ENCODE measurements at places on chromosomes 2 and 18. TPM values are rescaled to one million over a fixed set of nuclear protein-coding genes. Genes with fewer than 3 reads are reported as not detected.

DNA sequence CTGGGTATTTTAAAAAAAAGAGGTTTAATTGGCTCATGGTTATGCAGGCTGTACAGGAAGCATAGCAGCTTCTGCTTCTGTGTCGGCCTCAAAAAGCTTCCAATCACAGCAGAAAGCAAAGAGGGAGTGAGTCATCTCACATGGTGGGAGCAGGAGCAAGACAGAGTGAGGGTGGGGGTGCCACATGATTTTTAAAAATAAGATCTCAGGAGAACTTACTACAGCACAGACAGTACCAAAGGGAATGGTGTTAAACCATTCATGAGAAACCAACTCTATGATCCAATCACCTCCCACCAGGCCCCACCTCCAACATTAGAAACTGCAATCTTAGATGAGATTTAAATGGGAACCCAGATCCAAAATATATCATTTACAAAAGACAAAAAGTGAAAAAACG, 14.6 kb downstream of the ZNF519 start:
- DNase-seq = no peak

- no peak for DNase-seq
Measured at GRCh38 chr2:203446780-203447179, 88.3 kb downstream of the RAPH1 start.

DNA sequence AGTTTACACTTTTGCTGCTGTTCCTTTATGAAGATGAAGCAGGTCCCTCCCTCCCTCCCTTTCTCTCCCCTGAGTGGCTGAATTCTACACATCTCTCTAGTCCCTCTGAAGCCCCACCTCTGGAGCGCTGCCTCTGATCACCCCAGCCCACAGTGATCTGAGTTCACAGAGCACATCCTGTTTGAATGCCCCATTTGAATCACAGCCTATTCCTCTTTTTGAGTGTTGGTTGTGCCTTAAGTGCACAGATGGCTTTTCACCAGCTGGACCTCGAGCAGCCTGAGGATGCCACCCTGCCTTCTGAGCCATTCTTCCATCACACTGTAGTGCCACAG, 87.1 kb downstream of the ITGB1BP1 start:
- DNase-seq = peak; percentile 33

DNA sequence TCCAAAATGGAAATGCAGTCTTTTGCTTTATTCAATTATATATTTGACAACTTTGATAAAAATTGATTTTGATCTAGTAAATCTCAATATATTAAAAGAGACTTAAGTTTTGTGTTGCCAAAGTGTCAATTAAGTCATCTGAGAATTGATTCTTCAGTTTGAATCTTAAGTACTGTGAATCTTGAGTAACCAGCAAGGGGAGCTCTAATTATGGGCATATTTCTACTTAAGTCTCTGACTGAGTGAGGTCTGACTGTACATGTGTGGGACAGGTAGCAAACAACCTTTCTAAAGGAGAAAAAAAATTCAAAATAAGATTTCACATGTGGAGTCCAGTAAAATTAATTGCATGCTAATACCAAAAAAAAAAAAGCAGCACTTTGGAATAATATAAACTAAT, 503.7 kb upstream of the SLC8A1 start:
- DNase-seq = no peak

GRCh38 chr2:236730393-236730792, 160.8 kb downstream of the ACKR3 start:
- DNase-seq = no peak

DNA sequence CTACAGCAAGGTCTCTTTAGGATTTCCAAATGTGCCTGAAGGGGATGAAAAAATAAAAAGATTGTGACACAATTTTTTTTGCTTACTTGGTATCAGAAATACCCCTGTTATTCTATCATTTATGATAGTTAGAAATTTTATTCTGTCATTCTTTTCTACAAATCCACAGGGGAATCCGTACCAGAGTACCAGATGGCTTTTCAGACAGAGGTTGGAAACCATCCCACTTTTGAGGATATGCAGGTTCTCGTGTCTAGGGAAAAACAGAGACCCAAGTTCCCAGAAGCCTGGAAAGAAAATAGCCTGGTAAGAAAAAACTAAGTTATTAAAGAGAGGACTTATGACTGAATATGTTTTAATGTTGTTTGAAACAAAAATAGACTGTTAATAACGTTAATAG, 92.6 kb upstream of the FAM117B start:
- DNase-seq = no peak

- DNase-seq = no peak
Measured at GRCh38 chr2:67662222-67662621, 265.1 kb downstream of the ETAA1 start.

GRCh38 chr2:43305517-43305916, 79.1 kb upstream of the ZFP36L2 start:
- no peak for DNase-seq

DNA sequence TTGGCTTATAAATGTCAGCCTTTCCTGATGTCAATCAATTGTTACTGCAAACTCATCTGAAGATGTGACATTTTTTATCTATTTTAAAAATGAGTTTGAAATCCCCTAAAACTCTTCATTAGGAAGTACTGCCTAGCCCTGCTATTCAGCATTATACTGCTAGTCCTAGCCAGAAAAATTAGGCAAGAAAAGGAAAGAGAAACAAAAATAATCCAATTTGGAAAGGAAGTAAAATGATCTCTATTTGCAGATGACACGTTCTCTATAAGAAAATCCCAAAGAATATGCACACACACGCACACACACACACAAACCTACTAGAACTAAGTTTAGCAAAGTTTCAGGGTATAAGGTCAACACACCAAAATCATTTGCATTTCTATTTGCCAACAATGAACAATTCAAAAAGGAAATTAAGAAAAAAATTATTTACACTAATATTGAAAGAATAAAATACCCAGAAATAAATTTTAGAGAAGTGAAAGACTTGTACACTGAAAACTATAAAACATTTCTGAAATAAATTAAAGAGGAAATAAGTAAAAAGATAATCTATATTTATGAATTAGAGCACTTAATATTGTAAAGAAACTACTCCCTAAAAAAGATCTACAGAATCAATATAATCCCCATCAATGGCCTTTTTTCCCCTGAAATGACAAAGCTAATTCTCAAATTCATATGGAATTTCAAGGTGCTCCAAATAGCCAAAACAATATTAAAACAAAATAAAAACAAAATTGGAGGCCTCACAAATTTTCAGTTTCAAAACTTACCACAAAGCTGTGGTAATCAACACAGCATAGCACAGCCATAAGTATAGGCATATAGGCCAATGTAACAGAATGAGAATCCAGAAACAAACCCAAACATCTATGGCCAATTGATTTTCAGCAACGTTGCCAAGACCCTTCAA, 433.7 kb upstream of the TRIB2 start:
- no peak for DNase-seq

GRCh38 chr18:59075923-59076322, 63.8 kb upstream of the SEC11C start:
- DNase-seq = no peak

GRCh38 chr2:182359990-182360662, 66.7 kb downstream of the PDE1A start:
- peak; percentile 11 for DNase-seq

DNA sequence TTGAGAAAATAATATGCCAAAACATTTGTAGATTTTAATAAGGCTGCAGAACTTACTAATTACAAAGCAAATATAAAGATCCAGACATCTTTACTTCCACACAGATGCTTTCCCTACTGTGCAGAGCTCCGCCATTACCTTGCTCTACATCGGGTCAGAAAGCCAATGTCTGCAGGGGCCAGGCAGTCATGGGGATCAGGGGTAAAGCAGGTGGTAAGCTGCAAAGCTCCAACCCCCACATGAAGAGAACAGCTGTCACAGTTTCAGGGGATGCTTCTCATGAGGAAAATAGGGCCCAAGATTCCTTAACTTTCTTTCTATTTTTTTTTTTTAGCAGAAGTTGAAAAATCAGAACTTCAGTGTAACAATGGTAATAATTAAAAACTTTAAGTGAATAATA, 102.7 kb downstream of the DCC start:
- DNase-seq = no peak

Gene VWA3B
- total RNA-seq = not detected

Gene SERPINB3
- total RNA-seq = not detected

All from RPMI7951 (cell line).